ENCODE measurements at places on chromosomes 4 and X. TPM values are rescaled to one million over a fixed set of nuclear protein-coding genes. Genes with fewer than 3 reads are reported as not detected.

- no peak for DNase-seq
These were observed 117.3 kb downstream of the KLHL8 start for GRCh38 chr4:87103086-87103485.

Gene HS3ST1
- 0.69 TPM for total RNA-seq

DNA sequence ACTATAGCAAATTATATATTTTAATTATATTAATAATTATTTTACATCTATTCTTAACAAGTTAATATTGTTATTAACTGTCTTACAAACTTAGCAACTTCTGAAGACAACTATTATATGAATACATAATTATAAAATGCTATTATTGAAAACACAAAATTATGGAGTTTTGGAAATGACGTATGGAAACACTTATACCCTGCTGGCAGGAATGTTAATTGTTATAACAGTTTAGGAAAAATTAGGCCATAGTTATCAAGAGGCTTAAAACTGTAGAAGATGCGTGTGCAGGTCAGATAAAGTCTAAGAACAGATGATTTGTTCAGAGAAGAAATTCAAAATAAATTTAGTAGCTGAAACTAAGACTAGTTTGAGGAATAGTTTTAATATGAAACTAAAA is 211.7 kb downstream of the FAT4 start:
- no peak for DNase-seq

Gene MND1
- total RNA-seq, result 5.7 TPM

Gene CLNK
- 0.10 TPM for total RNA-seq

DNA sequence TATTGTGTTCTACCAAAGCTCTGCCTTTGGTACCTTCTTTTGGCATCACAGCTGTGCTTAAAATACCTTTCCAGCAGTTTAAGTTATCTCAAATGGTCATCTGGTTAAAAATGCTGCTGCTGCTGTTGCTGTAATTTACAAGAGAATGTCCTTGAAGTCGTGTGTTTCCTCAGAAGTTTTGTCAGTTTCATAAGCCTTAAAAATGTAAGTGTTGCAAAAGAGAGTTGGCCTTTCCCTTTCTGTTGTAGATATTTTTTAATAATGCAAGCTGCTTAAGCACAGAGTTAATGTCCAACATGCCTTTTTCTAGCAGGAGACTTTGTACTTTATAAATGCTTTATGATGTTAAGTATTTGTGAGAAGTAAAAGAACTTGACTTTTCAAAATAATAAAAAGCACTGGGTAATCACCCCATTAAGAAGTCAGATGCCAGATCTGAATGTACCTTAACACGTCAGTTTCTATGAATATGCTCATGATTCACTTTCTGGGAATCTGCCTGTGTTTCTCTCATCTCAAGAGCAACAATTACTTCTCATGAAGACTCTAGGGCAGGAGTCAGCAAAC is 35.3 kb upstream of the TENM3 start:
- no peak for DNase-seq
